Activated CD4-positive, CD25-positive, alpha-beta regulatory T cell treated with anti-CD3 and anti-CD28 coated beads, Interleukin-2, amount 50 U/mL, for 16 hours (primary cell): ENCODE measurements at places on chromosomes 1 and 21.

DNA sequence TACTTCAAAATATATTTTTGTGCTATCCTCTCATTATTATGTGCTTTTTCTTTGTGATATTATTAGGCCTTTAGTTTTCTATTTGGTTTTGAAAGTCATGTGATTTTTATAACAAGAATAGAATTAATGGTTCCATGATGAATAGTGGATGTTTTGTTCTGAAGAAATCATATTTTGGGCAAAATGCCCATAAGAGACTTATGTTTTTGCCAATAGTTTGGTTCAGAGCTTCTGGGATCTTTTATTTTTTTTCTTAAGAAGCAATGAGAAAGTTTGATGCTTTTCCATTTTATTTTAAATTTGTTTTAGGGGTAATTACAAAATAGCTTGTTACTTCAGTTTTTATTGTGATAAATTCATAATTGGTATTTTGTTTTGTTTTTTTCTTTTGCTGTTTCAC is 49.8 kb downstream of the LYPLAL1 start:
- DNase-seq, result no peak

DNA sequence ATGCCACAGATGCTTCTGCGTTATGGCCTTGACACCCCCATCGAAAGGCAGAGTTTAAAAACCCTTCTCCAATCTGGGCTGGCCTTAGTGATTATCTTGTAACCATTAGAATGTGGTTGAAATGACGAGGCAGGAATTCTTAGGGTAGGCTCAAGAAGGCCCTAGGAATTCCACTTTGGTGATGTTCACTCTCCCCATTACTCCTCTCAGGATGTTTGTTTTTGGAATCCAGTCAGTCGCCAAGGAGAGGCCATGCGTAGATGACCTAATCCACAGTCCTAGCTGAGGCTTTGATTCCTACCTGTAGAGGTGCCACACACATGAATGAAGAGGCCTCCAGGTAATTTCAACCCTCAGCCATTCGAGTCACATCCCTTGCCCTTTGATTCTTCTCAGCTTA is 318.2 kb downstream of the NEGR1 start:
- no peak for DNase-seq

DNA sequence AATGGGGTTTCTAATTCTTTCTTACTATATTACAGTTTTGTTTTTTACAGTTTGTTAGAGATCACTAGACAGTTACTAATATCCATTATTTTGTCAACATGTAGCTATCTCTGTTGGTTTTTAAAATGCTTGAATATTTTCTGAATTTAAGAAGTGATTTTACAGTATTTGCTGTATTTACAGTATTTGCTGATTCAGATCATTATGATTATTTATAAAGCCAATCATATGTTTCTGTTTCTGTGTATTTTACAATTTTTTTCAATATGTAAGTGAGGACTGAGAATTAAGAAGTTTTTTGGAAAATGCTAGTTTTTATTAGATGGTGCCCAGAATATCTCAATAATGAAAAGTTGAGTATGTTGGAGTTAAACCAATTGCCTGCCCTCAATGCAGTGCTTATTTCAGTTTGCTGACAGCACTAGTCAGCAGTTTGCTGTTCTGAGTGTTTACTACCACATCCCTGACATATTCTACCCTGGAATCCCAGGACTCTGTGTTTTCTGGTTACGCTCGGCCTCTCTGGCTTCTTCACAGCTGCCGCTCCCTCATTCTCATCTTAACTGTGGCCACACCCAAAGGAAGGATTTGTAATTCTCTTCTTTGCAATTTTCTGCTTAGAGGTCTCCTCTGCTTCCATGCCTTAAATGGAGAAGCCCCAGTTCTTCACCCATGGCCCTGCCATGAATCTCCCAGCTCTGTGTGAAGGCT is 68.0 kb upstream of the BACH1 start:
- no peak for DNase-seq

DNA sequence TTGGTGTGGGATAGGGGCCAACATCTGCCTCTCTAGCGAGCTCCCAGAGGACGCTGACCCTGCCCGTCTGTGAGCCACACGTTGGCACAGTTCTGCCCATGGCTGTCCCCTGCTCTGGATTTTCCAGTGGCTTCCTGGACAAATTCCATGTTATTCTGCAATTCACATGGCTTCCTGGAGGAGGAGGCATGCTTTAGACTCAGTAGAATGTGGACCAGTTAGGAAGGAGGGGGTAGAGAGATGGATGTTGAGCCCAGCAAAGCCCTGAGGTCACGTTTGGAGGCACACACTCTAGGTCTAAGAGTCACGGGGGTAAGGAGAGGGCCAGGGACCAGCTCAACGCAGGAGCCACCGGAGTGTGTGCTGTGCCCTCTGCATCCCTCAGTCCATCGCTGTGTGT is 12.2 kb downstream of the COL8A2 start:
- DNase-seq, result no peak

GRCh38 chr1:15667362-15667761 is 16.8 kb upstream of the PLEKHM2 start:
- DNase-seq, result no peak
